ENCODE measurements at places on chromosomes 2 and 18.

DNA sequence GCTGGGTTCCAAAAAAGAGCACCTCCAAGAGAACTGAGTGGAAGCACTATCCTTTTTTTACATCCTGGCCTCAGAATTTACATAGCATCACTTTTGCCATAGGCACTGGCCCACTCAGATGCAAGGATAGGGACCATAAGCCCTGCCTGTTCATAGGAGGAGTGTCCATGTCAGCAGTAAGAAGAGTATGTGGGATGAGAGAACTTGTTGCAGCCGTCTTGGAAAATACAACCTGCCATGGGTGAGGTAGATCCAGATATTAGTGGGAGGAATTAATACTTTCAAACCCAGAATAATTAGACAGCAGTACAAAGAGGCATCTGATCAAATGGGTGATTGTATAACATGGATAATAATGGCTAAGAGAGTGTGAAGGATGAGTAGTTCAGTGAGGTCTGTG lies 110.7 kb upstream of the CELF4 start:
- DNase-seq, result no peak

GRCh38 chr2:136107051-136108033 lies 10.6 kb downstream of the CXCR4 start:
- no peak for DNase-seq

- DNase-seq, result no peak
Measured at GRCh38 chr2:49111456-49111855, 42.9 kb downstream of the FSHR start.

DNA sequence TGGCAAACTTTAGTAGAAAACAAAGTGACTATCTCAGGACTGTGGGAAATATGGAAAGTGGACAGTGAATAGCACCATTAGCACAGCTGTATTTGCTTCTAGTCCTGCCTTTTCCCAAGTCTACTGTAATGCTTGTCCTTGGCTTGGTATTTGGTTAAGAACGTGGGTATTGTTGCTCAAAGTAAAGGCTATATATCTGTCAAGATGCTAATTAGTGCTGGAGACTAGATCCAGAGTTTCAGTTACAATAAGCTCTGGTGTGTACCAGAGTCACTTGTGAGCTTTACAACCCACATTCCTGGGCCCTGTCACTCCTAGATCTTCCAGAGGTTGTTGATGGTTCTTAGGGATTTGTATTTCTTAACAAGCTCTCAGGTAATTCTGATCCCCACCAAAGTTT lies 313.6 kb downstream of the SLC8A1 start:
- DNase-seq, result no peak

GRCh38 chr2:45691171-45691999 lies 39.9 kb downstream of the PRKCE start:
- DNase-seq, result no peak

DNA sequence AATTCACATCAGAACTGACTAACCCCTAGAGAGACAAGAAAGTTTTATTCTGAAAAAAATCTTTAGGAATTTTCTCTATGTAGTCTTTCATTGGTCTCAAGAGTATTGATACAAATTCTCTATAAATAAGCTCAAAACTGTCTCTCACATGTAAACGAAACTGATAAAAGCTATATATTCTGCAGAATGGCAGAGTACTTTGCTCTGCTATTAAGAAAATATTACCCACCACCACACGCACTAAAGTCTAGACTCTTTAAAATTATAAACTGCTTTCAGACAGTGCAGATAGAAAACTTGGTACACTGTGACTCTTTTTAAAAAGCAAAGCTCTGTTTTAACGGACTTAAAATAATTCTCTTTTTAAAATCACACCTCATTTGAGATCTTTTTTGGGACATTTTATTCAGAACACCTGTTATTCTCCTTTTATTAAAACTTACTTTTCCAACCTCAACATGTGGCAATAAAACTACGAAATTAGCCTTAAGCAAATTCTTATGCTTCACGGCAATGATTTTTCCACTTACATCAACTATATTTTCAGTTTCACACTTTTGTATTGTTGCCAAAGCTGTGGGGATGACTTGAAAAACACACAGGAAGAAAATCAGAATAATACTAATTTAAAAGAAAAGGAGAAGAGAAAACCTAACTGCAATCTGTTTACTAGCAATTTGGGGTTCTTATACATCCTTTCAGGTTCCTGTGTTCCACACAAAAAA lies 58.0 kb downstream of the CCDC88A start:
- DNase-seq, result no peak

- peak; percentile 42 for DNase-seq
Measured at GRCh38 chr2:69216535-69217332, 170.3 kb downstream of the GFPT1 start.

DNA sequence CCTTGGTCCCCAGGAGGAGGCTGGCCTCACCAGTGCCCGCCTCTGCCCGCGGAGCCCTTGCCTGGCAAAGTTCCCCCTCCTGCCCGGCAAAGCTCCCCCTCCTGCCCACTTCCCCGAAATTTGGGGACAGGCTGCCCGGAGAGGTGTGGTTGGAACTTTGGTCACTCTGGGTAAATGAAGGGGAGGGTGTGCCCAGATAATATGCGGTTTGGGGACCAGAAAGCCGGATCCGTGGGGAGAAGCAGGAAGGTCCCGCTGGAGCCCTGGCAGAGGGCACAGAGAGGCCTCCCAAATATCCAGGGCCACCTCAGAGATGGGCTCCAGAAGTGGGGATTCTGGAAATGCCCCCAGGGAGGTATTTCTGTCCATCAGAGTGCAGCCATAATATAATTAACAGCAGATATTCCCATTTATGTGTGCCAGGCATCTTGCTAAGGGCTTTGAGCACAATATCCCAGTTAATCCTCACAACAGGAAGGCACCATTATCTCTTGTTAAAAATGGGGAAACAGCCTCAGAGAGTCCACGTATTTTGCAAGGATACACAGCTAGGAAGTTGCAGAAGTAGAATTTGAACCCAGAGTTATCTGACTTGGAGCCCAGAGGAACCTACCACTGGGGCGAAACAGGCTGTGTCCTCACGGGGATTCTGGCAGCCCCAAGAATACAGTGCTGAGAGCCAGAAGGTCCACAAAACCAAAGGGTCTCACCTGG lies 914 bp downstream of the STEAP3 start:
- no peak for DNase-seq

GRCh38 chr2:12587228-12587627 lies 129.5 kb upstream of the TRIB2 start:
- no peak for DNase-seq

GRCh38 chr2:126891681-126892500 lies 6.8 kb upstream of the TEX51 start:
- no peak for DNase-seq

- no peak for DNase-seq
Measured at GRCh38 chr2:18379870-18380269, 180.6 kb downstream of the RDH14 start.

DNA sequence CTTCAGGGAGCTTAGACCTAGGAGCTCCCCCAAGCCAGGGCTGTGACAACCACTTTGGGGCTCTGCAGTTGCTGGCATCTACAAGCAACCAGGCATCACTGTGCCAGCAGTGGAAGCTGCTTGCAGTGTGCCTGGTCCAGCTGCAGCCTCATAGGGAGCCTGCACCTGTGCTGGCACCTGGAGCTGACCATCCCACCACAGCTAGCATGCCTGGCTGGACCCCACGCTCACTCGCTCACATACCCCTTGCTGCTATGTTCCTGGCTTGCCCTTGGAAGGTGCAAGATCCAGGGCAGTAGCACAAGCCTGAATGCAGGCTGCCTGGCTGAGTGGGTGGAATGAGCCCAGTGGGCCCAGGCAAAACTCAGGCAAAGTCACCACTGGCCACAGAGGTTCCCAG lies 82.5 kb downstream of the ZNF804A start:
- DNase-seq, result no peak

- no peak for DNase-seq
Measured at GRCh38 chr2:237200462-237200861, 114.8 kb downstream of the COPS8 start.

DNA sequence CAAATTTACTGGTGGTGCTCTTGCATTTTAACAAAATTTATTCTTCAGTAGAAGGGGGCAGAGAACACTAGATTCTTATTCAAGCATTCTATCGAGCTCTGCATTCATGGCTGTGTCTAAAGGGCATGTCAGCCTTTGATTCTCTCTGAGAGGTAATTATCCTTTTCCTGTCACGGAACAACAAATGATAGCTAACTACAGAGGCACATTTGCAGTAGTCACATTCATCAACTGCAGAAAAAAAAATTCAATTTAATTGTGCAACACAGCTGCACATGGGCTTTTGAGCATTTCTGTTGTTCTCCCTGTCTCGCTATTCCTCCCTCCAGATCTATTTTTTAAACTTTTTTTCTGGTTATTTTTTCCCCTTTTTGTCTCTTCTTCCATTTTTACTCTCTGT lies 13.0 kb upstream of the DLX1 start:
- no peak for DNase-seq

- DNase-seq, result no peak
Measured at GRCh38 chr2:157789256-157789655, 86.9 kb downstream of the ACVR1 start.

- DNase-seq, result no peak
Measured at GRCh38 chr2:101486258-101486701, 11.4 kb upstream of the RFX8 start.

GRCh38 chr18:6814882-6815425 lies 85.4 kb downstream of the ARHGAP28 start:
- no peak for DNase-seq

GRCh38 chr18:27921904-27922751 lies 254.8 kb downstream of the CDH2 start:
- DNase-seq, result peak; percentile 49

DNA sequence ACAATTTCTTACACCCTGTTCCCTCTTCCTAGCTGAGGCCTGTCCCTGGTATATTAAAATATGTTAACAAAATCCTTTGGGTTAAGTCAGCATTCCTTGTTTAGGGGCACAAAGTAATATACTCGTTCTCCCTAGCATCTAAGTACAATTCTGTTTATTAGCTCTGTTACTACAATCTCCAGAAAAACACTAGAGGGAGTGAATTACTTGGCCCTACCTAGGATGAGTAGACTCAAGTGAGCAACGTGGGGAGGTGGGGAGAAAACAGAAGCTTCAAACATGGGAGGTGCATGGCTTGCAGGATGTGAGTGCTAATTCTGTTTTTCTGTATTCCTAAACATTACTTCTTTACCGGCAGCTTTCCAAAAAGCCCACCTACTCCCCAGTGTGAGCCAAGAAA lies 89.7 kb downstream of the FSIP2 start:
- DNase-seq, result no peak

- peak; percentile 78 for DNase-seq
Measured at GRCh38 chr2:224039080-224039769, at the start of gene SERPINE2. Gene SERPINE2 (minus strand): TSS chr2:224039286. CDS start chr2:224001900, 37,386 bp downstream.

GRCh38 chr2:58756336-58756735 lies 515.2 kb upstream of the FANCL start:
- no peak for DNase-seq

DNA sequence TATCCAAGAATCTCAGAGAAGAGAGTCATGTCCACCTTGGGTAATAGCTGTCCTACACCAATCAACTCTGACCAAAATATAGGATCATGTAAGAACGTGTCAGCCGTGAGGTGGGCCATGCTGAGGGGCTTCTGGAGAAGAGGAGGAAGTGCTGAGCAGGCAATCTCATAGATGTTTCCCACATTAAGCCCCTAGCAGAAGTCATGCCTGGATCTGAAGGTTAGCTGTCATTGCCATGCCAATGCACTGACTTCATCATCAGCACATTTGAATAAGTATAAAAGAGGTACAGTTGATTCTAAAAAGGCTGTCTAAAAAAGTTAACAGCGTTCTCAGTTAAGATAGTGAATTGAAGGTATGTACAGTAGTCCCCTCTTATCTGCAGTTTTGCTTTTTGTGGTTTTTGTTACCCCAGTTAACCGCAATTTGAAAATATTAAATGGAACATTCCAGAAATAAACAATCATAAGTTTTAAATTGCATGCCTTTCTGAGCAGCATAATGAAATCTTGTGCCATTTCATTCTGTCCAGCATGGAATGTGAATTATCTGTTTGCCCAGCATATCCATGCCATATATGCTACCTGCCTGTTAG lies 67.2 kb upstream of the TMEM17 start:
- DNase-seq, result no peak

DNA sequence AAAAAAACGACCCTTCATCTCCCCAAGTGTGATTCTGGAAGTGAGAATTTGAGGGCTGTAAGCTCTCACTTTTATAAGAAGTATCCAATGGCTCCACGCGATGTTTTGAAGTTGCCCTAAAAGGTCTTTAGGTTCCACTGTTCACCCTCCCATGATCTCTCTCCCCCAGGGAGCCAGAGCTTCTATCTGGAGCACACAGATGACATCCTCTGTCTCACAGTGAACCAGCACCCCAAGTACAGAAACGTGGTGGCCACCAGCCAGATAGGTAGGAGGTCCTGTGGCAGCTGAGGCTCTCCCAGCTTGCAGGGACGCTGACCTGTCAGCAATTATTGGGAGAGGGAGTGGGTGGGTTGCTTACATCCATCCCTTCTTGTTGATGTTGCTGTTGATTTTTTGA lies 97.8 kb downstream of the RTN4 start:
- DNase-seq, result no peak

DNA sequence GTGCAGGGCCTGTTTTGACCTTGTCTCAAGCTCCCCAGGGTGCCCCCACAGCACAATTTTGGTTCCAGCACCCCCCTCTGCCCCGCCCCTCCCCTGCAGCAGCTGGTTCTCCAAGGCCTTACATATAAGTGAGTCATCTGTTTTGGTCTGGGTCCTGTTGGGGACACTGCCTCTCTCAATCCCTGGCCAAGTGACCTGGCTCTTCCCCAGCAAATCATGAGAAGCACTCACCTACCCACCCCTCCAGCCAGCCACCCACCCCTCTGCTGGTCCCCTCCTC lies 90.5 kb downstream of the INHBB start:
- DNase-seq, result peak; percentile 47

- no peak for DNase-seq
Measured at GRCh38 chr2:190452433-190452832, 44.3 kb downstream of the MFSD6 start.

GRCh38 chr2:232170396-232170795 lies 208.2 kb upstream of the ALPP start:
- no peak for DNase-seq

DNA sequence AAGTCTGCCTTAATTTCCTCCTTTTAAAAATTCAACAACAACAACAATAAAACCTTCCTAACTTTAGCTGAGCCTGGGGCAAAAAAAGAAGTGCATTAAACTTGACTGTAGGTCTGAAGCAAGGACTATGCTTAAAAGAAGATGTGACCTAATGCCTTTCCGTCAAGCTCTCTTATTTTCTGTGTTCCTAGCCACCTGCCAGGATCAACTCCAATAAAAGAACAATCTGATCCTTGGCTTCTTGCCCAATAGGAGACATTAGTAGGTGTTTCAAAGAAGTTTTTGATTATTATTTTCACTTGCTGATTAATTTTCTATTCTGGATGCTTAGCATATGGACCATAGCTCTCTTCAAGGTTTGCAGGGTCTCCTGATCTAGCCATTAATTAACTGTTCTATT lies 237.5 kb downstream of the STK39 start:
- no peak for DNase-seq

Data from GM23248 (cell line).